GM12891 (cell line): ENCODE measurements at places on chromosomes 2 and 18.

DNA sequence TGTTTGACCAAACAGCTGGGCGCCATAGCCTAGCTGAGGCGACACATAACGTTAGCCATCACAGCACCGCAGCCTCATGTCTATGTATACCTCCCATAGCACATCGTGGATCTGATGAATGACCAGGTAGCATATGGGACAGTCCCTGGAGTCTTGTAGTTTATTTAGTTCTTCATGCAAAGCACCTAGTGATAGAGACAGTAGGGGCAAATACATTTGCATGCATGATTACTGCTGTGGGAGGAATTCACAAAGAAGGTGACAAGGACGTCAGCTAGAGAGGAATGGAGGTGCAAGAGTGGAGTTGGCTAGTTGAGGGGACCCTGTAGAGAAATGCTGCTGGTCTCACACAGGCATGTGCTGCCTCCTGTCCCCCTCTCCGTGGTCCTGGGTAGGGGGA is 478.9 kb upstream of the HS6ST1 start:
- DNase-seq: no peak

GRCh38 chr2:216949700-216950413 is 90.0 kb upstream of the TNP1 start:
- no peak for DNase-seq

- no peak for DNase-seq
Measured at GRCh38 chr2:148999451-148999921, 39.0 kb upstream of the LYPD6B start.

DNA sequence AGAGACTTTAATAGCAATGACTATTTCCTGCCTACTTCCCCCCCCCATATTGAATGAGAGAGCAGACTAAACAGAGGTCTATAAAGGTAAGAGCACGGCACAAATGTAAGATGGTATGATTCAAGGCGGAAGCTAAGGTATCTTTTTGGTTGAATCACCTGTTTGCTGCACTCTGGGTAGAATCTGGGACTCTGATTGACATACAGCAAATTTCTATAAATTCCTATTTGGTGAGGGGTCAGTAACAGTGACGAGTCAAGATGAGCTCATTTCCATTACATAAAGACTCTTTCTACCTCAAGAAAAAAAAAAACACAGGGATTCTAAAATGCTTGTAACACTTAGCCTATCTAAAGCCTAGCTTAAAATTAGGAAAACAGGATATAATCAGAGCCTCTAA is 297.3 kb downstream of the TNS1 start:
- DNase-seq: no peak

GRCh38 chr2:44237221-44237620 is 38.1 kb upstream of the SLC3A1 start:
- peak; percentile 18 for DNase-seq

GRCh38 chr2:228329282-228329681 is 147.8 kb upstream of the SPHKAP start:
- no peak for DNase-seq

DNA sequence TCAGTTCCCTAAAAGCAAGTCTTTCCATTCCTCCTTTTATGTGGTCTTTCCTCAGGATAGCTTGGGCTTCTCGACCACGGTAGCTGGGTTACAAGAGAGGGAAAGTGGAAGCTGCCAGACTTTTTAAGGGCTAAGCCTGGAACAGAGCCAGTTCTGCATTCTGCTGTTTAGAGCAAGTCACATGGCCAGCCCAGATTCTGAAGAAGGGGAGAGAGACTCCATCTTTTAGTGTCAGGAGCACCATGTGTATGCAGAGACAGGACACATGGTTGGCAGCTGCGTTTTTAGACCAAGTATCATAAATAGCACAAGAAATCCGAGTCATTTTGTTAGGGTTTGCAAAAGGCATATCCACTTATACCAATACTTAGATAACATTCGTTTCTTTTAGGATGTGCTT is 4.7 kb downstream of the HMSD start:
- no peak for DNase-seq

DNA sequence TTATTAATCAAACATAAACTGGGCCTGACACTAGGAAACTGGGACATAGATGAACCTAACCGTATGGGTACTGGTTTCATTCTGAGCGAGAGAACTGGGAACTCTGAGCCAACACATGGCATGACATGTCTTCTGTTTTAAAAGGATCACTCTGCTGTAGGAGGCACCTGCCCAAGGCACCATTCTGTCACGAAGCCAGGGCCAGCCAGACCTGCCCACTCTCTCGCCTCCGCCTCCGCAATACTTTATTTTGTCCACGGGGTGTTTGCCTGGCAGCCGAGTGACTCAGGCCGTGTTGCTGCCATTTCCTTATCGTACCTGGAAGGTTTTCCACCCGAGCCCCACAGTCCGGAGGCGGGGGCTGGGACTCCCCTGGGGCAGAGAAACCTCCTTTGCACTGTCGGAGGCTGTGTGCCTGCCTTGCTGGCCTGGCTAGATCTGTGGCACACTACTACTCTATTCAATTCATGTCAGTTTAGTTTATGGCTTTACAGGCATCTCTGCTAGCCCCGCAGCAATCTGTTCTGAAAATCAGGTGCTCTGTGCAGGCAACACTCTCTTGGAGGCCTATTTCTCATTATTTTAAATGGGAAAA is 120.4 kb upstream of the ACKR3 start:
- DNase-seq: no peak

DNA sequence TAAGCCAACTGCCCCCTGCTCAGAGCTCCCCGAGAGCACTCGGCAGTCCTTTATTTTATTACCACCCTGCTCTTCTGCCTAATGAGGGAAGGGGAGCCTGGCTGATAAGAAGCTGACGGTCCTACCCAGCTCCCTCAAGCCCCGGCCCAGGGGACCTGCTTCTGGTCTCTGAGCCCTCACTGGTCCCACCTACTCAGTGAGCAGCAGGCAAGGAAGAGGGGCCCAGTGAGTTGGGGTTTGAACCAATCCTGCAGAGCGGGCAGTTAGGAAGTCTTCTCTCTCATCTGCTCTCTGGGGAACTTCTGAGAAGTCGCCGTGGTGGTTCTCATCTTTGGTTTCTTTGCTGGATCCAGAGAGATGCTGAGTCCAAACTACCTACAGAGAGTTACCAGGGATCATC is 218.9 kb downstream of the NDUFA10 start:
- DNase-seq: no peak

- DNase-seq: no peak
Measured at GRCh38 chr2:182619276-182619675, 96.8 kb upstream of the DNAJC10 start.

DNA sequence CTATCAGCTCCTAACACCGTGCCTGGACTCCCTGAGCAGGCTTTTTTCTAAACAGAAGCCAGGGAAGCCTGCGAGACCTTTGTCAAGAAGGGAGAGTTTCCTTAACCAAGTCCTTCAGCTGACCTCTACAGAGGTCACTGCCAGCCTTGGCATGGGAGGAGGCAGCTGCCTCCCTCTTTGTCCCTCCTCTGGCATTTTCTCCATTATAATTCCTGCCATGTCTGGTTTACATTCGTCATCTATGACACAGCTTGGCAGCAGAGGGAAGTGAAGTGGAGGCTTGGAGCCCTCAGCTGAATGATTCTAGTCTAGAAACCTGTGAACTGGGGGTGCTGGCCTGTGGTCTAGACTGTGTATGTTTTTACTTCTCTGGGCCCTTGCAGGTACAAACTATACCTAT is 22.5 kb downstream of the LIPG start:
- DNase-seq: no peak

DNA sequence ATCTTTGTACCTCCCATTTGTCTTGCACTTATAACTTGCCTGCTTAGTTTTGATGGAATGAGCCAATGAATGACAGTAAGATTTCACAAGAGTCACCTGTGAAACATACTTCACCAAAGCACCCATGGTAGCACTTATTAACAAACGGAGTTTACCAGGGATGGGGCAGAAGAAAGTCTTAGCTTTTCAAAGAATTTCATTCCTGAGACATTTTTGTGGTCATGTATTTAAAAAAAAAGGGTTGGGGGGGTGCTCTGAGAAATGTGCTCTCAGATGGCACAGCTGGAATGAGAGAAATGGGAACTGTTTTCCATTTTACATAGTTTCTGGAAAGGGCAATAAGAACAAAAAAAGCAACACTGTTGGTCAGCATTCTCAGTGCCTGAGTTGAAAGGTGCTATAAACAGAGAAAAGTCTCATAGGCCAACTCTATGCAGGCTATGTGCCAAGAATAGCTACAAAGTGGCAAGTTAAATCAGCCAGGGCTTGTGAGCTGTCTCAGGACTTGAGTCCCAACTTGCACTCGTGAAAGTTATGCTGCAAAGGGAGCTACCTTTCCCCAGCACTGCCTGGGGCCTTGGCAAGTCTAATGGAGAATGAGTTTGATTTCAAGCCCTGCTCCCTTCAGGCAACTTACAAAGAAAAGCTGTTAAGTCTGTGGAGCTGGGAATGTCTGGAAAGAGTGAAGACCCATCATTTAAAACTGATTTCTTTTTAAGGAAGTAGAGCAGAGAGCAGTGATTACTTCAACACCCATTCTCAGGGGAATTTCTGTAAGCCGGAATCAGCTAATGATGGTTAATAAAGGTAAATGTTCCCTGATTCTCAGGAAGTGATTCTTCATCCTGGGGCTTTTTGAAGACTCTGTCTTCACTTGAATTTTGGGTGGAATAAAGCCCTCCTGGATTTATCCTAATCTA is 170.6 kb downstream of the SLC8A1 start:
- no peak for DNase-seq

GRCh38 chr2:12435430-12436222 is 281.1 kb upstream of the TRIB2 start:
- no peak for DNase-seq

- no peak for DNase-seq
Measured at GRCh38 chr2:134679745-134680144, 39.1 kb downstream of the TMEM163 start.

DNA sequence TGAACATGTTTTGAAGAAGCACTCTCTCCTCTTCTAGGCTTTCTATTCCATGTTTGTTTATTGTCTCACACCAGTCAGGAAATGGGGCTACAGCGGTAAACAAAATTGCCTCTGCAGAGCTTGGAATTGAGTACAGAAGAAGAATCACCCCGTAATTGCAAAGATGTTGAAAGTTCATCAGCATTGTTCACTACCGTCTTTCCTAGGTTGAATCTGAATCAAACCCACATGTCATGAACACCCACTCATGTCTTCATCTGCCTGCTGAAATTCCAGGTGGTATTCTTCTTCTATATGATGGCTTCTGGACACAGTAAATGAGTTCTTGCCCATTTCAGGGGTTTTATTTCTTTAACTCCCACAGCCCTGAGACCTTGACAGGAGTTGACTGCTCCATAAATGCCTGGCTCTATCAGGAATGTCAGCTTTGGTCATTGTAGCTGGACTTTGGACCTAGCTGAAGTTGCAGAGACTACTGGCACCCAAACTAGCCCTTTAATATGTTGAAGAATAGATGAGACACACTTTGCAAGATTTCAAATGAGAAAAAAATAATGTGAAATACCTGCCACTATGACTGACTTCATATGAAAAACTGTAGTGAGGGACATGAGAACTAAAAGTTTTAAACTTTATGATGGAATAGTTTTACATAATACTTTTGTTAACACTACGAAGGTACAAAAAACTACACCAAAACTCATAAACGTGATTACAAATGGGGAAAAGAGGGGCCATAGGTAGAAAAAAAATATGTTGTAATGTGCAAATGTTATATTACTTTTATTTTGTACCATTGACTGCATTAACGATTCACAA is 1235.3 kb upstream of the ZEB2 start:
- no peak for DNase-seq

DNA sequence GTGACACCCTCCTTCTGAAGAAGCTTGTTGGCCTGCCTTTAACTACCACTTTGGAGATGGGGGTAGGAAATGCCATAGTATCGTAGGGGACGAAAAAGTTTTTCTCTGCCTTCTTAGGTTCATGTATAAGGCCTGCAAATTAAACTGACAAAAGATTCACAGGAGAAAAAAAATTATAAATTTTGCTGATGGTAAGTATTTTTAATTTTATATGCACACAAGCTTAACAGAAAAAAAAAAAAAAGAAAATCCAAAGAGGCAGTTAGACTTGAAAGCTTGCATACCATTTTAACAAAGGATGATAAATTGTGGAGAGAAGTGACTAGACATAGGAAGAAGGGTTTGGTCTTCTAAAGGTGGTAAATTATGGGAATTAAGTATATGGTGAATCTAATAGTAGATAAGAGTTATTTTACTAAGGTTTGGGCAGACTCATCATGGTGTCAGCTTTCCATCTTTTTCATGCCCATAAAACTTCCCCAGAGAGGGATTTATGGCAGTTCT is 62.5 kb upstream of the B3GNT2 start:
- no peak for DNase-seq

- DNase-seq: no peak
Measured at GRCh38 chr18:2535419-2535910, 35.8 kb downstream of the METTL4 start.

GRCh38 chr18:52343138-52343537 is 3.1 kb downstream of the DCC start:
- no peak for DNase-seq
